ENCODE measurements at places on chromosomes 12 and 14.

DNA sequence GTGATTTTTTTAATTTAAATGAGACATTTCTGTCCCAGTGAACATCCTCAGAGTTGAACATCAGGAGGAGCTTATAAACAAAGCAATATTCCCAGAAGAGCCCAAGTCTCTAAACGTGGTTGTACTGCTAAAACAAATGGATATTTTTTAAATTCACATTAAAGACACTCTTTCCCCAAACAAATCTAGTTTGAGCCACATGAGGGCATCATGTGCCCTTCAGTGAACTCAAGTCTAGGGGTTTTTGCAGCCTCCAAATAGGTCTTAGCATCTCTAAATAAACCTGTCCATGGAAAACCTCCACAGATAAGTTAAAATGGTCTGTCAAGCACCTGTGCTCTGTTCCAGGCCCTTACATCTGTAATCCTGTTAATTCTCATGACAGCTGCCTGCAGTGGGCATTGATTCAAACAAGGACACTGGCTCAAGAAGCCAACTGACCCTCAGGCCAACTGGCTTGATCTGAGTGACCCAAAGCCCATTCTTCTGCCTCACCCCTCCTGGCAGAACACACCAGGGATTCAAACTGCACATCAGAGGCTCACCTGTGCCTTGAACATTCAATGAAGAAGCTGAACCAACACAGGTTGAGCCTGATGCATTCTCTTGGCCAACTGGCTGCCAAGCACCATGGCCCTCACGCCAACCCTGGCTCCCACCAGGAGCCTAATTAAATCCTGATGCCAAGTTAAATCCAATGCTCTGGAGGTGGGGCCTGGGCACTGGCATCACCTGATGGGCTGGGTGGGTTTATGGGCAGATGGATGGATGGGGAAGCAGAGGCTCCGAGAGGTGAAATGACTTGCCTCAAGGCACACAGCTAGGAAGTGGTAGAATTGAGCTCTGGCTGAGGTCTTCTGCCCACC lies 8.6 kb downstream of the ISCU start:
- no peak for DNase-seq

DNA sequence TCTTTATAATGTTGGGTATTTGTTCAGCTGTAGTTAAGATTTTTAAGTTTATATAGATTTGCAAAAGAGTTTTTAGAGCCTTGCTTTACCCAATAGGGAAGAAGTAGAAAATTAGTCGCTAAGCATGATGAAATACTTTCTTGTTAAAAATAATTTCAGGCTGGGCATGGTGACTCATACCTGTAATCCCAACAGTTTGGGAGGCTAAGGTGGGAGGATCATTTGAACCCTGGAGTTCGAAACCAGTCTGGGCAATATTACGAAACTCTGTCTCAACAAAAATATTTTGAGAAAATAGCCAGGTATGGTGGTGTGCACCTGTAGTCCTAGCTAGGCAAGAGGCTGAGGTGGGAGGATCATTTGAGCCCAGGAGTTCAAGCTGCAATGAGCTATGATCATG lies 18.7 kb upstream of the SCFD1 start:
- DNase-seq, result no peak

GRCh38 chr12:63070709-63071108 lies 80.3 kb downstream of the AVPR1A start:
- DNase-seq, result no peak

DNA sequence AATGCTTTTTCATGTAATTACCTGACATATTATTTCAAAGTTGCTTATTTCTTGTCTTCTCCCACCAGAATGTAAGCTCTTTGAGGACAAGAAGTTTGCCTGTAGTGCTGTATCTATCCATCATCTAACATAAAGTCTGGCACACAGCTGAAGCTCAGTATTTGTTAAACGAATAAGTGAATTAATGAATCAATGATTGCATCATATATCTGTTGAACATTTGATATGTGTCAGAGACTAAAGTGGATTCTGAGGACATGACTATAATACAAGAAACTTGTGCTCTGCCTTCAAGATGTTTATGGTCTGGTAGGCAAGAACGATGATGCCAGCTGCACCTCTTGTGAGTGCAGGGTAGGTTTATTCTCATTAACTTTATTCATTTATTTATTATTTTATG lies 115.4 kb upstream of the SCAF11 start:
- no peak for DNase-seq

GRCh38 chr14:102883089-102883541 lies 39.3 kb upstream of the AMN start:
- no peak for DNase-seq

- no peak for DNase-seq
Observed at GRCh38 chr14:67503331-67503730, 14.8 kb upstream of the TMEM229B start.

- no peak for DNase-seq
Observed at GRCh38 chr14:76514213-76514998, 138.5 kb downstream of the ESRRB start.

DNA sequence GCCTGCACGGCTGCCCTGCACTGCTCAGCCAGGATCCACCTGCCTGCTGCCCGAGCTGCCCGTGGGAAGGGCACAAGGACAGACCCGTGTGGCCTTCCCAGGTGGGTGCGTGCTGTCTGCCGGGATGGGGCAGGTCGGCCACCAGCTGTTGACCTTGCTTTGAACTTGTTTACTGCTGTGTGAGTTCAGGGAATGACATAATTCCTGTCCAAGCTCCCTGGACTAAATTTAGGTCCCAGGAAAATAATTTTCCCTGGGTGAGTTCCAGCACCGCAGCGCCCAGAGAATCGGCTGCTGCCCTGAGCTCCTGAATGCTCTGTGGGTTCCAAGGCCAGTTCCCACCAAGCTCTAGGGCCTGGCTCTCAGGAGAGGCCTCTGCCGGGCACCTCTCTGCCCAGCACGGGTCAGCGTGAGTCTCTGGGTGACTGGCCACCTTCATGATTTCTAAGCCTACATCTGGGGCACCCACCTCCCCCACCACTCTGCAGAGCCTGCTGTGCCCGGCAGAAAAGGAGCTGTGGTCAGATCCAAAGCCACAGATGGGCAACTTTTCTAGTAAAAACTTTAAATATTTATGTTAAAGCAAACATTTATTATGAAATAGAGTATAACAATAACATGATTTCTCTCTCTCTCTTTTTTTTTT lies 27.2 kb upstream of the MLXIP start:
- no peak for DNase-seq

- DNase-seq, result no peak
Observed at GRCh38 chr12:1435044-1435443, 159.3 kb downstream of the FBXL14 start.

GRCh38 chr14:31380106-31380505 lies 40.2 kb downstream of the HEATR5A start:
- DNase-seq, result no peak

DNA sequence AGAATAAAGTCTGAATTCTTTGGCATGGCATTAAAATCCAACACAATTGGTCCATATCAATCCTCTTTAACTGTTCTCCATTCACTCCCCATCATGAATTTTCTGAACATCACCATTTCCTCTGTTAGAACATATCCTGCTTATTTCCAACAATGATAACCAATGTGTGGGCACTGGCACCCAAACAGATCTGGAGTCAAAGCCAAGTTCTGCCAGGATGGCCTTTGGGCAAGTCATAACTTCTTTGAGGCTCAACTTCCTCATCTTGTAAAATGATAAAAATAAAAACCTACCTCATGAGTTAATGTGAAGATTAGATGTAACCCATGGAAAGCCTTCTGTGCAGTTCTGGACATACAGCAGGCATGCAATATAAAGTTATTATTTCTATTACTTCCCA lies 12.5 kb downstream of the PAWR start:
- DNase-seq, result no peak

DNA sequence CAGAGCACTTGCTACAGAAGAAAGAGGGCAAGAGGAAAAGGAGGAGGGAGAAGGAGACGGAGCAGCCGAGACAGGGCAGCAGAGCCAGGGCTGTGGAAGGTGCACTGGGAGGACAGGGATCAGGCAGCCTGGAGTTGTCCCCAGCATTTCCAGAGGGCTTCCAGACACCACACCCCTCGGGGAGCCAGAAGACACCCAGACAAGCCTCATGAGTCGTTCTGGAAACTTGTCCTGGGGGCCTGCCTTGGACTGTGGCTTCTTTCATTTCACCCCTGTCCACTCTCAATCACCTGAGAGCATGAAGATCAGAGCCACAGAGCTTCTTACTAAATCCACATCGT lies 14.1 kb downstream of the CMKLR1 start:
- DNase-seq, result no peak

- no peak for DNase-seq
Observed at GRCh38 chr12:116026346-116026745, 251.1 kb downstream of the MED13L start.

- DNase-seq, result peak; percentile 88
Observed at GRCh38 chr14:20609215-20610001, 18.2 kb upstream of the RNASE12 start.

DNA sequence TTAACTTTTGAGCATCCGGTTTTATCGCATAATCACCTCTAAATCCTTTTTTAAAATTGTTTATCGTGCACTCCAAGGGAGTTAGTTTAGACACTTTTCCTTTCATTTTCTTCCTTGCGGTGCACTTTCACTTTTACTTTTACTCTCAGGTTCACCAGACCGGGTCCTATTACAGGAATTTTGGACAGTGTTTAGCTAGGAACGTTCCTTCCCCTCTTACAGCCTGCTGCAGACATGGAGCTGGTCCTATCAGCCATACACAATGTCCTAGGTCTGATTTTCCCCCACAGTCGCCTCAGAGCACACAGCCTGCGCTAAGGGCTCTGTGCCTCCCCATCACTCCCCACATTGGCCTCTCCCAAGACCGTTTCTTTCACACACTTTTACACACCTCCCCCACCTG lies 103.9 kb downstream of the ALG10 start:
- DNase-seq, result peak; percentile 47

- no peak for DNase-seq
Observed at GRCh38 chr12:20411345-20411744, 43.0 kb downstream of the PDE3A start.

DNA sequence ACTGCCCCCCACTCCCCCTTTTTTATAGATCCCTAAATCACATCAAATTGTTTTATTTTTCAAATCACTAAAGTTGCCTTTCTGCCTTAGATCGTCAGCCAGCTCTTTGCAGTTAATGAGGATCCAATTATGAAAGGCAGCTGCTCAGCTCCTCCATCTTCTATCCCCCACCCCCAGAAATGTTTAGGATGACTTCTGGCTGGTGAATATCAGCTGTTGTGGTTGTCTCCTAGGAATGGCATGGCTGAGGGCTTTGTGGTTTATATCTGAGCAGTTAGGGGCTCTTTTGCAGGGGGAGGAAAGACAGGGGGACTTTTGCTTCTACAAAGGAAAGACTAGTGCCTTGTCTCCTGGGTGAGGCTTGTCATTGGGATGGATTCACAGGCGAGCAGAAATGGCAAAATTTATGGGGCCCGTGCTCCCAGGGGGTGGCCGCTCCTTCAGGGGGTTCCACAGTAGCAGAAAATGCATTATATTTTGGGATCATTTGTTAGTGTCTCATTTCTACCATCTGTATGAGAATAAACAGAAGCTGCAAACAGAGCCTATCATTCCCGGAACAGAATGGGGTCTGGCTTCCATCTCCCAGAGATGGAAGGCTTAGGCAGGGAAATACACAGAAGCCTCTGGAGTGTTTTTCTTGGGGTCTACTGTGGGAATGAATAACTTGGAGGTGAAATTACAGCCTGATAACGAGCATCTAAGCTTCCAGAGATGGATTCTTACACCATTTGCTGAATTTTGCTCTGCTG lies 6.5 kb downstream of the JDP2 start:
- DNase-seq, result no peak

Data from CD4-positive, alpha-beta T cell treated with Interleukin-4 for 1 hour (primary cell).